SJSA1 (cell line): ENCODE measurements at places on chromosomes 4 and X. TPM values are rescaled to one million over a fixed set of nuclear protein-coding genes. Genes with fewer than 3 reads are reported as not detected.

The ZBTB49 gene
- 4.7 and 16.8 TPM in 2 replicates for total RNA-seq

DNA sequence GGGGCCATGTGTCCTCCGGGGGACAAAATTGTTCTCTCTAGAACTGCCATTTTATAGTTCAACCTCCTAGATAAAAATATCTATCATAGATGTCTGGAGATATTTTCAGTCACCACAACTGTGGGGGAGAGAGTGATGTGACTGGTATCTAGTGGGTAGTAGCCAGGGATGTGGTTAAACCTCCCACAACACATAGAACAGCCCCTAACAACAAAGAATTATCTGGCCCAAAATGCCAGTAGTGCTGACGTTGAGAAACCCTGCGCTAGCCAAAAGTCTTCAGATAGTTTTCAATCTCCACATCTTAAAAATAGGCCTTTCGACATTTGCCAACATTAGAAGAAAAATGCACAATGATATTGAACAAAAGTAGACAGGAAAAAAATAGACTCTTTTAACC, 19.0 kb upstream of the SUPT20HL2 start:
- DNase-seq = no peak

- DNase-seq = no peak
Measured at GRCh38 chr4:125938541-125938940, 623.8 kb downstream of the FAT4 start.

- DNase-seq = peak; percentile 3
Measured at GRCh38 chrX:124211312-124211942, 121.0 kb upstream of the TEX13D start.

The TBX22 gene
- not detected in 2 replicates for total RNA-seq

GRCh38 chrX:54359408-54359807, 1.6 kb upstream of the WNK3 start:
- DNase-seq = no peak

DNA sequence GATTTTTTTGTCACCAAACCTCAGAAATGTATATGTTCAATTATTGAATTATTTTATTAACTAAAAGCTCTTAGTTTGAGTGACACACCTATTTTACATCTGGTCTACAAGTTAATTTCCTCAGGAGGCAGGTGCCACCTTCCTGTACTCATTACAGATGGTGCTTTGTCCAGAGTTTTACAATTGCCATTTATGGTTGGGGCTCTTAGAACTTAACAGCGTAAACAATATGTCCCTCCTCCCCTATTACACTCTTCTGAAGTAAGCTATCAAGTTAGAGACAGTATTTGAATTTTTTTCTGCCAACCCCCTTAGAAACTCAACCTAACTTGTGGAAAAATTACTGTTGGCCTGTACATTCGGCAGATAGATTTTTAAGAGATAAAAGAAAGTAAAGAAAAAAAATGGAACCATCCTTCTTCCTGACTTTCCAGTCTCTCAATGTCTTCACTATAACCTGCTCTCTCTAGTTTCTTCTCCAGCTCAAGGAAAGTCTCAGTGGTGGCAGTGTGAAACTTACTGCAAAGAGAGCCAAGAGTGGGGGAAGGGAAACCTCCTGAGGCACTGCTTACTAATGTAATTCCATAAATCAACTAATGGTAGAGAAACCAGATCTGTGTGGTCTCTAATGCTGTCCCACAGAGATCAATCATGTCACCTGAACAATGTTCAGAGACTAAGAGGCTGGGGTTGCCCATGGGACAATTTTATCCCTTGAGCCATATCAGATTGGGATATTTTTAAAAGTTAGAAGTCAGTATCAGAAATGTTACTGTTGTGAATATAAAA, 7.8 kb downstream of the CXXC4 start:
- DNase-seq = no peak

GRCh38 chr4:167721617-167722486, 370.5 kb upstream of the ANXA10 start:
- DNase-seq = no peak

DNA sequence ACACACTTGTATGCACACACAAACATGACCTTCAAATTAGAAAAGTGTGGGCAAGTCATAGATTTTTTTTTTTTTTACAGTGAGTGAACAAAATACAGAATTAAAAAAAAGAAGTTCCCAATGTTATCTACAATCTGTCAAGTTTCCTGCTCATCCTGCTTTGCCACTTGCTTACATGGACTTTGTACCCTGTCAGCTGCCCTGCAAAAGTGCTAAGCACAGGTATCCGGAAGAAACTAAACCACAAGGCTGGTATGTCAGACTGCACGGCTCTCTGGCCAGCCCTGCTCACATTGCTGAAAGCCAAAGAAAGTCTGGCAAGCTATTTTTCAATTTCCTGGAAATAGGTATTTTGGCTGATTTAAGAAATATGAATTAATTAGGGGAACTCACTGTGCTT, 38.9 kb upstream of the BCLAF3 start:
- DNase-seq = no peak

The FGF13 gene
- total RNA-seq = 5.0 and 7.0 TPM in 2 replicates

DNA sequence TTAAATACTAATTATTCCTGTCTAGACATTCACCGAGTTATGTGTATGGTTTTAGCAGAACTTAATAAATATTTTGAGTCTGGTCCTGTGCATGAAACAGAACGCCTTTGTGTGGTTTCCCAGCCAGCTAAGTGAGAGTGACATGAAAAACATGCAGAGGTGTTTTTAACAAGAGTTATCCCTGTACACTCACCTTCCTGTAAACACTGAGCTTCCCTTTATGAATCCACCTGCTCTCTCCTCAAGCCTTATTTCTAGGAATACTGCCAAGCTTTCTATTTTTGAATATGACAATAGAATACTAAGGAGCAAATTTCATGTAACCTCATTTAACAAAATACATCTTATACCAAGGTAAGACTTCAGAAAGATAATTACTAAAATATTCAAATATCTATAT, 270.3 kb upstream of the CTSO start:
- no peak for DNase-seq

The ACSL1 gene
- 16.4 and 33.7 TPM in 2 replicates for total RNA-seq

DNA sequence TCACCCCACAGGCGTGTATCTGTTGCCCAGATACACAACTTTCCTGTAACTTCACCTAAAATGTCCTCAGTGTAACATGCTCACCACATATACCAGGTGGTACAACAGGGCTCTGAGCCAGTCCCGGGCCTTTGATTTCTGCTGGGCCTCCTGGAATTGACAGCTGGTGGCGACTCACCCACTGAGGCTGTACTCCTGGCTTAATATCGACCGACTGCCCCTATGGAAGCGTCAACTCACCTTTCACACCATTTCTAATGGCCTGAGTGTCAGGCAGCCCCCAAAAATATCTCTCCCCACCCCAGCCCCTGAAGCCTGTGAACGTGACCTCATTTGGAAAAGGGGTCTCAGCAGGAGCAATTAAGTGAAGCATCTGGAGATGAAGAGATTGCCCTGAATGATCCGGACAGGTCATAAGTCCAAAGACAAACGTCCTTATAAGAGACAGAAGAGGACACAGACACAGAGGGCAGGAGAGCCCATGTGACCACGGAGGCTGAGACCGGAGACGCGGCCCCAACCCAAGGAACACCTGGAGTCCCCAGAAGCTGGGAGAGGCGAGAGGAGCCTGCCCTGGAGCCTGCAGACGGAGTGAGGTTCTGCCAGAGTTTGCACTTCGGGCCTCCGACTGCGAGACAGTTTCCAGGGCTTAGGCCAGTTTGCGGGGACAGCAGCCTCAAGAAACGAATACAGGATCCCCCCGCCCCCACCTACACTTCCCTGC, 12.6 kb upstream of the MXD4 start:
- no peak for DNase-seq

The FHDC1 gene
- 0.03 TPM in 1 of 2 replicates, not detected in the other for total RNA-seq

DNA sequence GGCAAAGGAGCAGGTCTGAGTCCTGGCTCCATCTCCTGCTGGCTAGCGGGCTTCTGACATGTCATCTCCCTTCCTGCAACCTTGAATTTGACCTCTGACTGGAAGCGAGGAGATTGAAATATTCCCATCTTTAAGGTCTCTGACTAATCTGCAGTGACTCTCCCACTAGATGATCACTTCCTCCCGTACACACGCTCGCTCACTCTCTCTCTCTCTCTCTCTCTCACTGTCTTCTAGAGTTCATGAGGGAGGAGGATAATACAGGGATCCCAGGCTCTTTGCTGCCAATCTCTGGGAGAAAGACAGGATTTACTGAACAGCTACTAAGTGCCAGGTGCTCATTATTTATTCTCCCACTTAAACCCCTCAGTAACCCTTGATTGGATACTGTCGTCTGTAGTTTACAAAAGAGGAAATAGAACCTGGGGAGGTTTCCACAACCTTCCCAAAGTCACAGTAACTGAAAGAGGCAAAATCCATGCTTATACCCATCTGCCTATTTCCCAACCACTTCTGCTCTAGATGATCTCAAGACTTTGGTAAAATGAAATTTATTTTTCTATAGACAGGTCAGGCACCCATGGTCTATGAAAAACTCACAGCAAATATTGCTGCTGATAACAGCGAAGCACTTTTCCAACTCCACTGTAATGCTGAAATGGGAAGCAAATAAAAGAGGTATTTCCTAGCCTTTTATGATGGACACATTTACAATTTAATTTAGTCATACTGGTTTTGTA, 193.5 kb upstream of the C1QTNF7 start:
- peak; percentile 43 for DNase-seq

GRCh38 chrX:103275947-103276567, 493 bp downstream of the TCEAL5 start:
- DNase-seq = no peak

DNA sequence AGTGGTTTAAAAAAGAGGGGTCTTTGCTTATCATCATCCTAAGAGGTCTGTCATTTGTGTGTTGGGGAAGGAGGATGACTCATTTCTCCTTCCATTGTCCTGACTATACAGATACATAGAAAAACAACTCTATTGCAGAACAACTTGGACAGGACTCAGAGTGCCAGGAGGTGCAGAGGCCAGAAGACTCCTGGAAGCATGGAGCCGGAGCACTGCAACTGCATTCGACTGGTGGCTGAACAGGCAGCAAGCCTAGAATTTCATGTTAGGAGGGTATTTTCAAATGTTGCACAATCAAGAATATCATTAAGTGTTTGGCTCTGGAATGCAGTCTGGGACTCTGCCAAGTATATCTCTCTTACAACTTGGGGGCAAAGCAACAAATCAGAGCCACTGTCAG, 35.0 kb upstream of the MAML3 start:
- DNase-seq = no peak

GRCh38 chrX:123173833-123174232, 10.2 kb upstream of the GRIA3 start:
- DNase-seq = no peak

DNA sequence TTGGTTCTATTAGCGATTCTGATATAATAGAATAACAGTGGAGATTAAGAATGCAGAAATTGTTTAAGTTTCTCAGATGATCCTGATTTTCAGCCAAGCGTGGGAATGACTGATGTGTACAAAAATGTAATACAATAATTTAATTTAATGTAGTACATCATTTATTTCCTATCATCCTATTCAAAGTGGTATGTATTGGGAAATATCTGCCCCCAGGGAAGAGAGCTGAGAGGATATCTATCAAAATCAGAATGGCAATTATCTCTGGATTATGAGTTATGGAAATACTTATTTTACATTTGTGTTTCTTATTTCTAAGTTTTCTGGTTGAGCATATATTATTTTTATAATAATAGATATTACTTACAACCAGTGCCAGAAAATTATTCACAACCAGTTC, 3.9 kb downstream of the FABP2 start:
- no peak for DNase-seq

DNA sequence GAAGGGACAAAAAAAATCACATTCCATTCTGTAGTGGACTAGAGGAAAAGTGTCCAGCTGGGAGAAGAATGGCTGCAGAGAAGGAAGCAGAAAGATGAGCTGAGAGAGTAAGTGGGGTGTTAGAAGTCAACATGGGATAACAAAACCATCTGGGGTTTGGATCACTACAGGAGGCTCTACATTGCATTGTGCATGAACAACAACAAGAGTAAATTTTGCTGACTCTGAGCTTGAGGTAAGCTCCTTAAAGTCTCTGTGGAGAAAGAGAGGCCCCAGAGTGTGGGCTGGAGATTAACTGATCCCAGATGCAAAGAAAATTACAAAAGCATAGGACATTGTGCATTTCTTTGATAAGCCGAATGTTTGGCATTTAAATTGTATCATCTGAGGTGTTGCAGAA, 128.9 kb downstream of the UGT8 start:
- DNase-seq = no peak

DNA sequence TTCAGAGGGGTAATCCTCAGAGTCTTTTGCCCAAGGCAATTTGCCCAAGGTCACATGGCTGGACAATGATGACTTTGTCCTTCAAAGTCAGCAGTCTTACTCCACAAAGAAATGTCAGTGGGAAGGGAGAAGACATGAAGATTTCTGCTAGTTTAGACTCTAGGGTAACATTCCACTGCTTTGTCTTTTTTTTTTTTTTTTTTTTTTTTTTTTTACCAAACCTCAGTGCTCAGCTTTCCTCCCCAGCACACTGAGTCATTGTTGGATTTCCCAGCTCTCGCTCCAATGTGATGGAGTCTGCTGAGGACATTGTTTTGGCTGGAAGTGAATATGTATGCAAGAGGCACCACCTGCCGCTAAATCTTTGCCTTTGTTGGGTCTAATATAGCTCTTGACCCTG, 7.2 kb upstream of the C1QTNF7 start:
- peak; percentile 30 for DNase-seq

DNA sequence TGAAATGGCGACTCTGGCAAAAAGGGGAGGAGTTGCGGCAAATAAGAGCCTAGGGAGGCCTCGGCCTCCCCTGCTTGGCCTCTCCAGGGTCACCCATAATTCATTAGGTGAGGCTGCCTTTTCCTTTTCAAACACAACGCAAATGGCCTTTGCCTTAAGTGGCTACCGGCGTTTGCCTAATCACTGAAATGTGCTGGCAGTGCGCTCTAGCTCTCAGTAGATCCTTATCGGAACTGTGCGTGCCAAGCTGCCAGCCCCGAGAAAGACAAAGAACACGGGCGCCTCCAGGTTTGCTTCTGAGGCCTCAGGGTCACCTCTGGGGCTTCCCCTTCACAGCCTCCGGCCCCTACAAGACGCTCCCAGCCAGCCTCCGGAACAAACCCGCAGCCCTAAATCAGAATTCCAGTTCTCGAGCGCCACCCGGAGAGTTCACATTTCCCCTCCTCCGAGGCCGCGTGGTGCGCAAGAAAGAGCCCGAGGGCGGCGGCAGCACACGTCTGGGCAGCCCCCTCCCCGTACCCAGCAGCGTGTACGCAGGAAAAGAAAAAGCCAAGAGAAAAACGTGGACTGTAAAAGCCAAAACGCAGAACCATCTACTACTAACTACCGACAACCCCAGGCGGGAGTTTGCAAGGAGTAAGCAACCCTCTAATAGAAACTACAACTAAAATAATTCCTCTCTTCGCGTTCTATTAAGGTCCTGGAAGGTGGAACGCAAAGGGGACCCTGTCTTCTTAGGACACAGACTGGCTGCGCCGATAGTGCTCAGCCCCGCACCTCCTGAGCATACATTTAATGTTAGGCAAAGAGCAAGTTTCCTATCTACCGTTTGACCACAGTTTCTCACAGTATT, 76.5 kb upstream of the BCOR start:
- DNase-seq = peak; percentile 62

The ARHGAP10 gene
- 24.5 and 36.9 TPM in 2 replicates for total RNA-seq

The USP17L30 gene
- not detected in 2 replicates for total RNA-seq

The RS1 gene
- 0.05 TPM in 1 of 2 replicates, not detected in the other for total RNA-seq

The REELD1 gene
- 0.05 TPM in 1 of 2 replicates, not detected in the other for total RNA-seq

The STATH gene
- total RNA-seq = not detected in 2 replicates
